ENCODE measurements at places on chromosomes 13 and 19.

GRCh38 chr19:13029893-13030292 is 34.6 kb downstream of the NFIX start:
- no peak for DNase-seq

DNA sequence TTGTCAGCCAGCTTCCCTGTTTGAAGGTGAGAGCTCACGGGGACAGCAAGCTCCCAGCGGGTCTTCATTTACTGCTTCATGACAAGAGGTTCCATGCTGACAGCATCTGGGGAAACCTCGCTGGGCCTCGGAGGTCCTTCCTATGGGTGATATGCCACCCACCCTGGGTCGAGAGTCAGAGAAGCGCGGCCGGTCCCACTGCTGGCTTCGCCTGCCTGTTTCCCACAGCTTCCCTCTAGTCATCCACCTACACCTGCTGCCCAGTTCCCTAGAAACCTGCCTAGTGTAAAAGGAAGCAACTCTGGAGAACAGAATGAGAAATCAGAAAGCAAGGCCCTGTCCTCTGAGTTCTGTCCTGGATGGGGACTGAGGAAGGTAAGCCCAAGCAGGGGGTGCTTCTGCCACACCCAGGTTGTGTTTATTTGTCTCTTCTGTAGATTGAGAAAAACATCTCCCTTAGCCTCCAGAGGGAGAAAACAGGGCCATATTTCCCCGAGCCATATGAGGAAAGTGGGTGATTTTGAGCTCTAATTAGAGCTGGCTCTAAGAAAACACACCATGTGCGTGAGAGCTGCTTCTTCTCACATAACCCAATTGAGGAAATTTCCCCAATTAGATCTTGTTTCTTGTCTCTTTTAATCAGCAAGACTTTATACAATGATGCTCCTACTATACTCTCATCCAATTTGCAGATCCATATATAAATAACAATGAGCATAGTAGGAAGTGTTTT is 504.3 kb downstream of the IRS2 start:
- no peak for DNase-seq

DNA sequence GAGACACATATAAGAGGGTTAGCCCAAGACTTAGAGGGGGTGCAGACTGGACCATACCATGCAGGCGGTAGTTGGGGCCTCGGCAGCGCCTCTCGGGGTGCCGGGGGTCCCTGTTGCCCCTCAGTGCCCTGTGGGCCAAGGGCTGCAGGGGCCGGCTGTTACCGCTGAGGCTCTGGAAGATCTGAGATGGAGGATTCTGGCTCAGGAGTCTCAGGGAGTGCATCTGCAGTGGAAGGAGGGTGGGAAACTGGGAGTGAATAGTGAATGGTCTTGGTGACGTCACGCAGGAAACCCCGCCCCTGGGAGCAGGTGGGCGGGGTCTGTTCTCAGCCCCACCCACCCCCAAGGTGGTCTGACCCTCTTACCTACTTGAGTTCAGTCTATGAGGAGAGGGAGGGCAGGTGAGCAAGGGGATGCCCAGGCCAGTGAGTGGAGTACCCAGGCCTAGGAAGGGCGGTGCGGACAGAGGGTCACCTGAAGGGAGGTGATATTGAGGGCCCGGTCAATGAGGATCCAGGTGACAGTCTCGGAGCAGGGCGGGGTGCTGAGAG is 1.7 kb upstream of the DBP start:
- DNase-seq = no peak

- no peak for DNase-seq
These were observed 205.5 kb downstream of the NALCN start for GRCh38 chr13:101210774-101211173.

DNA sequence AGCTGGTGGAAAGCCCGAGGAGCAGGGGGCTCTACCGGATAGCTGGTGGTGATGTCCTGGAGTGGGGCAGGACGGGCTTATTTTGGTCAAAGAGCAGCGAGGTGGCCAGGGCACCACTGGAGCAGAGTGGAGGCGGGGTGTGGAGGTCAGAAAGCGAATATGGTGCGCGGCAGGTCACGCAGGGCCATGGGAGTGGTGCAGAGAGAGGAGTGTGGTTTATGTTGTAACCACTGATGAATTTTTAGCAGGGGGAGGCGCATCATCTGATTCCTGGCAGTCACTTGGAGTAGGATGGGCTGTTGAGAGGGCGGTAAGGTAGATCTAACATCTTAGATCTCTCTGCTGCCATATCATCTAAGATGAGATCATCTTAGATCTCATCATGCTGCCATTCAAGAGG is 1.4 kb upstream of the ZNF414 start:
- DNase-seq = no peak

DNA sequence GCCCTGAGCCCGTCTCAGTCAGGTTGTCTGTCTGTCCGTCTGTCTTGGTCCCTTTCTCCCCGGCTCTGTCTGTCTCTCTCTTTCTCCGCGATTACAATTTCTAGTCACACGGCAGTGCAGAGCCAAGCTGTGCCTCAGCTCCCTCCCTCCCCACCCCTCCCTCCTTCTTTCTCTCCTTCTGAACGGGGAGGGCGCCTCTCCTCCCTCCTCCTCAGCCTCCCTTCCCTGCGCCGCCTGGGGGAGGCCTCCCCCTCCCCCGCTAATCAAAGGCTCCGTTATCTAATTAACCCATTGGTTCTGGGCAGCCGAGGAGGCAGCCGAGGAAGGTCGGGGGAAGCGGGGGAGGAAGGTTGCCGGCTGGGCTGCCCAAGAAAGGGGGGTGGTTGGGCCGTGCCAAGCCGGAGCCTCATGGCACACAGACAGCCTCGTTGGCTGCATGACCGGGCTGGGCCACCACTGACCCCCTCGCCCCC is 16.5 kb downstream of the LRRC4B start:
- DNase-seq = no peak

- no peak for DNase-seq
These were observed 3.3 kb upstream of the C3 start for GRCh38 chr19:6723738-6724137.

- DNase-seq = no peak
These were observed 1308.4 kb downstream of the SLITRK5 start for GRCh38 chr13:88979465-88980175.

GRCh38 chr13:29474991-29475390 is 120.5 kb downstream of the SLC7A1 start:
- DNase-seq = no peak

GRCh38 chr13:28344163-28344562 is 150.8 kb downstream of the FLT1 start:
- DNase-seq = no peak

DNA sequence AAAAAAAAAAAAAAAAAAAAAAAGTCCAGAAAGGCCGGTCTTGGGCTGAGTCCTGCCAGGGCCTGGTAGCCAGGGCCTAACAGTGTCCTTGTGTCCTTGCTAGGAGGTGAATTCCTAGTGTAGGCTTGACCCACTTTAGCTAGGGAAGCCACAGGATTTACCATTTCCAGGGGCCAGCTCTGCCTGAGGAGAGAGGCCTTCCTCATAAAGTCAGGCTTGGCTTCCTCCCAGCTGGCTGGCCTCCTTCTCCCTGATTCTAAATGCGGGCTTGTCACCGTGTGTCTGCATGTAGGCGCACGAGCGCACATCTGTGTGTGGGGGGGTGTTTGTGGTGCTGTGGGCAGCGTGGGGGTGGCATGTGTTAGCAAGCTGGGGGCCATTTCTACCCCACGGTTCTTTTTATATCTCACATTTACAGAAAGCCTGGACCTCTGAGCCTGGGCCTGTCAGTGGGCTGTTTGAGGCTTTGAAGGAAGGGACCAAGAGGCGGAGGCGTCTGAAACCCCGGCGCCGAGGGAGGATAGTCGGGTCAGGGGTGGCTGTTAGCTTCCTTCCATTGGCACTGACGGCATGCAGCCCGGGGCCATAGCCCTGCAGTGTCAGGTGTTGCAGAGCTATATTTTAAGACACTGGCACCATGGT is 31.7 kb downstream of the IER2 start:
- no peak for DNase-seq

DNA sequence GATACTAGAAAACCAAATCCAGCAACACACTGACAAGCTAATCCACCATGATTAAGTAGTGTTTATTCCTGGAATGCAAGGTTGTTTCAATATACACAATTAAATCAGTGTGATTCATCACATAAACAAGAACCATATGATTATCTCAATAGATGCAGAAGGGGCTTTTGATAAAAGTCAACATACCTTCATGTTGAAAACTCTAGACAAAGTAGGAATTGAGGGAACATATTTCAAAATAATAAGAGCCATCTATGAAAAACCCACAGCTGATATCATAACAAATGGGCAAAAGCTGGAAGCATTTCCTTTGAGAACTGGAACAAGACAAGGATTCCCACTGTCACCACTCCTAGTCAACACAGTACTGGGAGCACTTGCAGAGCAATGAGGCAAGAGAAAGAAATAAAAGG is 213.6 kb upstream of the CSNK1A1L start:
- no peak for DNase-seq

- DNase-seq = no peak
These were observed 34.9 kb downstream of the SIPA1L3 start for GRCh38 chr19:37941782-37942515.

GRCh38 chr19:34837262-34837661 is 64.2 kb upstream of the ZNF599 start:
- no peak for DNase-seq

DNA sequence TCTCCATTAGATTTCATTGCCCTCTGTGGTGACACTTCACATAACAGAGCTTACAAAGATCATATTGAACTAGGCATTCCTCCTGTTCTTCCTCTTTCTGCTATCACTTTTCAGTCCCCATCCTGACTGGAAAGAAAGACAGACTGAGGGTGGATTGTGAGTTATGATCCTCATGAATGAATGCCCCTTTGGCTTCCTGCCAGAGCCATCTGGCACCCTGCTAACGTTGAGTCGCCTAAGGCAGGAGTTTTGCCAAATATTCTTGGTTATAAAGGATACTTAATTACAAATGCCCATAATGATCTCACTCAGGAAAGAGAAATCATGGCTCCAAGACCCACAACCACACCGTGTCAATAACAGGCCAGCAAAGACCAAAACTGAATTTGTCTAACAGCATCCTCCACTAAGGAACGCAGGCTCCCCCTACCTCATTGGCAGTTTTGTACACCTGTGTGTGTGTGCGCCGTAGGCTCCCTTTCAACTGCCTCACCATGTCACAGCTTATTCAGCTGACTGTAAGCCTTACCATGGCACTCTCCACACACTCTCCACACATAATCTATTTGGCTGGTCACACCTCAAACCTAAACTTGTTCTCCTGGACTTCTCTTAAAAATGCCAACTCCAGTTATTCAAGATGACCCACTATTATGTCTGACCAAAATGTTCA is 15.5 kb downstream of the ZNF211 start:
- DNase-seq = no peak

- peak; percentile 26 for DNase-seq
These were observed 80.1 kb downstream of the IPO5 start for GRCh38 chr13:98033277-98034247.

DNA sequence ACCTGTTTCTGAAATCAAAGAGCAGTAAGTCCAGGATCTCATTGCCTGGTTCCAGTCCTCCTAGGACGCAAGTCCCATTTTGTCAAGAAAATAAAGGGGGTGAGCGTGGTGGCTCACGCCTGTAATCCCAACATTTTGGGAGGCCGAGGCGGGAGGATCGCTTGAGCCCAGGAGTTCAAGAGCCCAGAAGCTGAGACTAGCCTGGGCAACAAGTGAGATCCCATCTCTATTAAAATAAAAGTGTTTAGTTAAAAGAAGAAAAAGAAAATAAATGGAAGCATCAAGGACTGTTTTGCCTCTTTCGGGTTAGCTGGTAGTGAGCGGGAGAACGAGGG is 344 bp upstream of the HAUS5 start:
- no peak for DNase-seq

DNA sequence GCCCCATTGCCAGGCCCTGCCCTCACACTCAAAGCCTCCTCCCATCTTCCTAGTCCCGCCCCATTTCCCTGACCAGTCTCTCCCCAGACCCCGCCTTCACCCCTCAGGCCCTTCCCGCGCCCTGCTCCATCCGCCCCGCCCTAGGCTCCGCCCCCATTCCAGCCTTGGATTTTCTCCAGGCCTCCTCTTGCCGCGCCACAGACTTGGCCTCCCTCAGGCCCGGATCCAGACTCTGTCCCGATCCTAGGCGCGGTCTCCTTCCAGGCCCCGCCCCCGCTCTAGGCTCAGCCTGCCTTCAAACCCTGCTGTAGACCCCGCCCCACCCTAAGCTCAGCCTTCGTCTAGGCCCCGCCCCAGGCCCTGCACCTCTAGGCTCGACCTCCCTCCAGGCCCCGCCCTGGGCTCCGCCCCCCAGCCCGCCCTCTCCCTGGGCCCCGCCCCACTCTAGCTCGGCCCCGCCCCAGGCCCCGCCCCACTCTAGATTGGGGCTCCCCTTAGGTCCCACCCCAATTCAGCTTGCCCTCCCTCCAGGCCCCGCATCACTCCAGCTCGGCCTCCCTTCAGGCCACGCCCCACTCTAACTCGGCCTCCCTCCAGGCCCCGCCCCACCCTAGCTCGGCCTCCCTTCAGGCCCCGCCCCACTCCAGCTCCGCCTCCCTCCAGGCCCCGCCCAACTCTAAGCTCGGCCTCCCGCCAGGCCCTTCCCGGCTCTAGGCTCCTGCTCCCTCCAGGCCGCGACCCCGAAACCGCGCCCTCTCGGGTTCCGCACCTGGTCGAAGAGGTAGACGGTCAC is 18.5 kb downstream of the LMTK3 start:
- DNase-seq = peak; percentile 83

DNA sequence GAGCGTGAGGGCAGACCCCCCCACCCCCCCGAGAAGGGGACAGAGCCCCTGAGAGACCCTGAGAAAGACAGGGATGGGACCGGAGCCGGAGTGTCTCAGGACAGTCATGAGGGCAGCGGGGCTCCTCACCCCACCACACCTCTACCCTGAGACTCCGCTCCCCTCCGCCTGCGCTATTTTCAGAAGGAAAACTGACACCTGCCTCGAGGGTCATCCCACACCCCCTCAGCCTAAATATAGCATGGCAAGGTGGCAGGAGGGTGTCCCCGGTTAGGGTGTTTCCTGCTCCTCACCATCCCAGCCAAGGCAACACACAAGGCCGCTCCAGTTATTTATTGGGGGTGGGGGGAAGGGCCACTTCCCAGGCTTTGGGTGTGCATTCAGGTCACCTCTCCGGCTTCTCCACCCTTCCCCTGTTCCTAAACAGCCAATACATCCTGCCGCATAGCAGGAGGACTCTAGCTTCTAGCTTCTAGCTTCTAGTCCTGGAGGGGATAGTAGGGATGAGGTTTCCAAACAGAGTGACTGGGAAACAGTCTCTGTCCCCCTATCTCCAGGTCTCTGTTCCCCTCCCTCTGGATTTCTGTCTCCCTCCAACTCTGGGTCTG is 1.4 kb upstream of the NTF4 start:
- DNase-seq = no peak

- DNase-seq = no peak
These were observed 25.8 kb upstream of the NANOS3 start for GRCh38 chr19:13850910-13851733.

GRCh38 chr19:39328046-39328705 is 7.5 kb upstream of the LRFN1 start:
- DNase-seq = peak; percentile 95
